Amygdala (tissue), 56 donors: ENCODE measurements at places on chromosomes 12 and 14.

DNA sequence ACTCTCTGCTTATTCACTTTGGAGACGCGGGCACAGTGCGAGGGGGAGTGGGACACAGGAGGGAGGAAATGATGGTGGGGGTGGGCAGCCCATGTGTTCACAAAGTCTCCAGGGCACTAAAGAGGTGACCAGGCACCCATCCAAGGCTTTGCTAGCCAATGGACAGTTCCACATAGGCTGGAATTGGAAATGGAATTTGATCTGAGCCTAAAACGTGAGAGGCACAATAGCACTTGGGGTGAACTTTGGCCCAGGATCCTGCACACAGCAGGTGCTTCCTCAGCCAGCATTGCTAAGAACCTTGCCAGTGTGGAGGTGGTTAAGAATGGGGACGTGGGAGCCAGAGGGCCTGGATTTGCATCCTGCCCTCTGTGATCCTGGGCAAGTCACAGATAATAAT is 193.8 kb downstream of the CHST11 start:
- DNase-seq, result no peak

GRCh38 chr12:18467620-18468245 is 206.4 kb downstream of the PIK3C2G start:
- DNase-seq, result no peak

DNA sequence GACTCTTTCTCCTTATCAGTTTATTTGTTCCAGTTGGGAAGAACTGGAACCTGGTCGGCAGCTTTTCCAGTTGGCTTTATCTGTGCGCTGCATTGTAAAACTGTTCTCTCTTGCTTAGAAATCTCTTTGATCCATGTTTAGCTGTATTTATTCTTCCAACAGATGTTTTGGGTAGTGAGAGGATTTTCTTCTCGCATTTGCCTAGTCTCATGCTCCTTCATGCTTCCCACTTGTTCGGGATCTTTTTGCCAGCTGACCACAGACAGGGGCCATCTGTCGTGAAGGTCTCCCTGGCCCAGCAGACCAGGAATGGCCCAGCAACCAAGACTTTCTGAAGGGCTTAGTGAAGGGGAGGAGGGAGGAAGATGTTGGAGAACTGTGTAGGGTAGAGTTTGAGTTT is 21.6 kb downstream of the NTF3 start:
- no peak for DNase-seq

DNA sequence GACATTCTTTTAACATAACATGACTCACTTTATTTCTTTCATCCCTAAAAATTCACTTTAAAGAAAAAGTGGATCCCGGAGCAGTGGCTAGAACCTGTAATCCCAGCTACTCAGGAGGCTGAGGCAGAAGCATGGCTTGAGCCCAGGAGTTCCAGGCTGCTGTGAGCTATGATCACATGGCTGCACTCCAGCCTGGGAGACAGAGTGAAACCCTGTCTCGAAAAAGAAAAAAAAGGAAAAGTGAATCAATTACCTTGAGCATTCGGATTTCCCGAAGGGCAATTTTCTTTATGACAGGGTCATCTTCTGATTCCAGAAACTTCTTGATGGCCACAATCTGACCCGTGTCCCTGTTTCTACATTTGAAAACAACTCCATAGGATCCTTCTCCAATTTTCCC is 1.2 kb downstream of the CDKL1 start:
- no peak for DNase-seq

DNA sequence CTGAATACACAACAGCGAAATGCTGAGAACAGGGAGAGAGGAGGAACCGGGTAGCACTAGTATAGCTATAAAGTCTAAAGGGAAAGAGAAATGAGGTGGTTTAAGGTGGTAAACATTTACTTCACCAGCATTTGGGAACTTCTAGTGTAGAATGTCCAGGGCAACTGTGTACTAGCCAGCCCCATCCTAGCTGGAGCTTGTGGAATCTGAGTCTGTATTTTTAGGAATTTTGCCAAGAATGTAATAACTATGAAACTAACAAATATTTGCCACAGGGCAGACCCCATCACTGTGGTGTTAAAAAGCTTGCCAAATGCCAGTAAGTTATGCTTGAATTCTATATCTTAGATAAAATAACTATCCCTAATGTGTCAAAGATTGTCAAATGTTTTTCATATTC is 398.9 kb upstream of the MIS18BP1 start:
- no peak for DNase-seq
